ENCODE measurements at places on chromosomes 1 and 21.
A peak's percentile ranks its signal among the peaks of the same experiment; 100 is the strongest.

DNA sequence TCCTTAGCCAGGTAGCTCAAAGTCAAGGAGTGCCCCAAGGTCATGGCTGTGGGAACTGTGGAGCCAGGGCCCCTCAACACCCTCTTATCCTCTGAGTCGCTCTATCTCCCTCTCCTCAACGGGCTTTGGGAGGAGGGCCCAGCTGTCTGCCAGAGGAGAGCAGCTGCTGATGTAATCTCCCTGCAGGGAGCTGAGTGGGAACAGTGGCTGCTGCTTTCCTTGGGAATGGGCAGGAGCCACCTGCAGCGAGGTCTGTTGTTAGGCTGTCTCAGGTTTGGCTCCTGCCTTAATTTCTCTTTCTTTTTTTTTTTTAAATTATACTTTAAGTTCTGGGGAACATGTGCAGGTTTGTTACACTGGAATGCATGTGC is 58.8 kb upstream of the MAP1LC3C start:
- no peak for DNase-seq

GRCh38 chr1:182570611-182570970 is 18.5 kb downstream of the RNASEL start:
- DNase-seq, result no peak

DNA sequence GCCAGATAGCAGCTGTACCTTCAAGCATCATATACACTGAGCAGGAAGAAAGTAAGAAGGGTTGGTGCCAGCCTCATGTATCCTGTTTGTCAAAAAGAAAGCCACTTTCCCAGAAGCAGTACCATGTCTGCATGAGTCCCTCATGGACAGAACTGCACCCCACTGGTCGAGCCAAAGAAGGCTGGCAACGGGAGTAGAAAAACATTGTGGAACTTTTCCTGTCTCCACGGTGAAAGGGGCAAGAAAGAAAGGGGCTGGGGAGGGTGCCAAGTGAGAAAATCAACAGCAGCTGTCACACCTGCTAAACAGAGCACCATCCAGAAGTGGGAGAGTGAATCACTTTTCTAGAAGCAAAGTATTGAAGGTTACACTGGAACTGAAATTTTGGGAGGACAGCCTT is 621.7 kb downstream of the LMO4 start:
- DNase-seq, result no peak

GRCh38 chr1:51551848-51552296 is 32.8 kb upstream of the EPS15 start:
- DNase-seq, result no peak

DNA sequence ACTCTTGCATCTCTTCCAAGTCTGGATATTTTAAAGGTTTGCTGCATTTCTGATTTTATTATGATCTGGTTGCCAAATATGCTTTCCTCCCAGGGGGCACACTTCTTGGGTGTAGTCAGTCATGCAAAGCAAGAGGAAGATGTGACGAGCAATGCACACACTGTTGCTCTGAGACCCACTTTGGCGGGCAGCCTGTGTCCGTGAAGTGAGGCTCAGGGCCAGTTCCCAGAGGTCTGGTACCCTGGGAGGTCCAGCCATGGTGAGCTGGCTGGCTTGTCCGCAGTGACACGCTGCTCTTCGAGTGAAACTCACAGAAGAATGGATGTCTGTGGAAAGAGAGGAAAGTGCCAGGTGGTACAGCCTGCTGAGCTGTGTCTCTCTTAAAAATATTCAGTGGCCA is 52.8 kb upstream of the EDN2 start:
- DNase-seq, result peak; percentile 87

GRCh38 chr1:156229809-156230472 is 12.0 kb upstream of the BGLAP start:
- no peak for DNase-seq

GRCh38 chr1:168340781-168341482 is 60.3 kb downstream of the TBX19 start:
- DNase-seq, result no peak

GRCh38 chr1:51341876-51342496 is 11.6 kb upstream of the TTC39A start:
- no peak for DNase-seq

DNA sequence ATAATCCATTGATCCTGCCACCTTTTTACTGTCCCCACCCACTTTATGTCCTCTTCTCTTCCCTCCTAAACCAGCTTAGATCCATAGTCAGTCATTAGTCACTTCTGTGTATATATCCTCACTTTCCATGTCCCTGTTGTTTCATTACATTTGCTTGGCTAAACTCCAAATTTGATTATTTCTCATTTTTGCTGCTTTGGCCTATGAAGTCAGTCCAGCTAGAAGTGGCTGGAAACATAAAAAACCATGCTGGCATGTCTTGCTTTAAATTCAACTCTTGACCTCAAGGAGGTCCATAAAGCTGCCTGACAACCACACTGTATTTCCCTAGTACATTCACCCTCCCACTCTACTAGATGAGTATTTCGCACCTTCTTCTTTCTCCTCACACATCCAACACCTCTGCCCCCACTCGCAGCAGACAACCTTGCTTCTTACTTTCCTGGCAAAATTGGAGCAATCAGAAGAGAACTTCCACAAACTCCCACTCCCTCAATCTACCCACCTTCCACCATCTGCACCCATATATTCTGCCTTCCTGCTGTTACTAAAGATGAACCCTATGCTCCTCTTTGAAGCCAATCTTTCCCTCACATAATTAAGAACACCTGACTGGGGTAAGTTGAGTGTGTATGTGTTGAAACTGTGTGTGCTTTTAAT is 72.1 kb downstream of the ZNF648 start:
- DNase-seq, result no peak

DNA sequence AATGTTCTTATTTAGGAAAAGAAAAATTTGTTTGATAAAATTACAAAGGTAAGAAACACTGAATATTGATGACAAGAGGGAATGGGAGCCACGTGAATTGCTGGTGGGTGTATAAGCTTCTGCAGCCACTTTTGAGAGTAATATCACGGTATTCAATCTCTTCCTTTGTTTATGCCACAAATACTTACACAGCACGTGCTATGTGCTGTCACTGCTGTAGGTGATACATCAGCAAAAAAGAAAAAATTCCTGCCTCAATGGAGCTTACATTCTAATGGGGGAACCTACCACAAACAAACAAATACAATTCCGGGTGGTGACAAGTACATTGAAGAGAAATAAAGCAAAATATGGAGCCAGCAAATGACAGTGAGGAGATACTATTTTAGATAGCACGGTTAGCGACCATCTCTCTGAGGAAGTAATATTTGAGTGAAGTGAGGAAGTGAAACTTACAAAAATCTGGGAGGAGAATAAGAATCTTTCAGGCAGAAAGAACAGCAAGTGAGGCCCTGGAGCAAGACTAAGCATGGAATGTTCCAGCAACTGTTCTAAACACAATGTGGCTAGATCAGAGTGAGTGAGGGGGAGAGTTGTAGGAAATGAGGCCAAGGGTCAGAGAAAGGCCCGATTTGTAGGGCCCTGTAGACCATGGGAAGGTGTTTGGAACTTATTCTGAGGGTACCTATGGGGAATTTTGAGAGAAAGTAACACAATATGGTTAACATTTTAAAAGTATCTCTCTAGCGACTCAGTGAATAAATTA is 2.6 kb upstream of the FCRLB start:
- no peak for DNase-seq

- peak; percentile 79 for DNase-seq
These were observed 33.5 kb upstream of the KLF17 start for GRCh38 chr1:44084998-44085675.

GRCh38 chr1:43067977-43068751 is 103.9 kb downstream of the EBNA1BP2 start:
- DNase-seq, result no peak

- no peak for DNase-seq
These were observed 172.0 kb downstream of the LRRC40 start for GRCh38 chr1:70033266-70033873.
